Activated T-helper 1 cell treated with anti-CD3 and anti-CD28 coated beads, Interleukin-2, amount 50 U/mL, for 16 hours (primary cell): ENCODE measurements at places on chromosomes 4 and X.

- DNase-seq = no peak
Measured at GRCh38 chr4:150126864-150127203, 48.6 kb downstream of the DCLK2 start.

- no peak for DNase-seq
Measured at GRCh38 chrX:150517303-150517910, 51.0 kb upstream of the MTM1 start.

DNA sequence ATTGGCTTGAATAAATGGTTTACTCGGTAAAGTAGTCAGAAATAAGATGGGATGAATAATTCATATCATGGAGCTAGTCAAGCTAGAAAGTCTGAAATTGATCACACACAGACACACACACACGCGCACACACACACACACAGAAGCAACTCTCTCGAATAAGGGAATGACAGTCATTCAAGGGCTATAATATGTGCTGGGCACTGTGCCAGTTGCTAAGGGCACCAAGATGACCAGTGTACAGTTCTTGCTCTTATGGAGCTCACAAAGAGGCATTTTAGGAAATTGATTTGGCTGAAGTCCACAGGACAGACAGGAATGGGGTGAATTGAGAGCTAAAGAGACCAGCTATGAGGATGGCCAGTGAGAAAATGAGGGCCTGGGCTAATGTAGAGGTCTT lies 34.2 kb upstream of the SH3D19 start:
- DNase-seq = no peak

GRCh38 chr4:124499261-124499660 lies 213.3 kb downstream of the ANKRD50 start:
- DNase-seq = no peak

DNA sequence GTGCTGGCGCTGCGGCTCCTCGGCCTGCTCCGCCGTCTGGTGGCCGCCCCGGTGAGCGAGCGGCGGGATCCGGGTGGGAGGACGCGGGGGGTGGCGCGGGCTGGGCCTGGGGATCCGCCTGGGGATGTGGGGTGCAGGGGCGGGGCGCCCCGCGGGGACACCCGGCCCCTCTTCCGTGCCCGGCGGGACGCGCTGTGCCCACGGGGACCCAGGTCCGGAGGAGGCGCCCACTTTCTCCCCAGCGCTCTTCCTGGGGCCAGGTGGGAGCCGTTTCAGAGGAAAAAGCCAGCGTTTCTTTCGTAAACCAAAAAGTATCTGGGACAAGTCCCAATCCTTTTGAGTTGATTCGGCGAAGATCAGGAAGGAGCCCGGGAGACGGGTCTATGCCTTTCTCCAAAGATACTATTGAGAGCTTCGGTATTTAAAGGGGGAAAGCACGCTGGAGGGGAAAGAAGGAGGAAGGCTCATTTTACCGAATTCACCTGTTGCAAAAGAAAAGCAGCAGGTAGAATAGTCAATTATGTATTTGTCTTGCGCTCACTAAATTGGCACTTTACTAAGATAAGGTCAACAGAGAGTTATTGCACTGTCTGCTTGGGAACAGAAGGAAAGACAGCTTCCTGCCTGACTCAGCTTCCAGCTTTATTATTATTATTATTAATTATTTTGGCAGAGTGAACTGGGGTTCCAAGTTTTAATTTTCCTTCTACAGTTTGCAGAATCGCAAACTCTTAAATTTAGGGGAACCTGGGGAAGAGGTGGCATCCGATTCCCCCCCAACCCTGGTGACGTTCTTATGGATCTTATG lies 81.5 kb upstream of the CD99 start:
- no peak for DNase-seq

GRCh38 chrX:151977009-151977408 lies 2.5 kb upstream of the GABRE start:
- DNase-seq = no peak

- DNase-seq = no peak
Measured at GRCh38 chr4:47533689-47534347, 48.7 kb downstream of the ATP10D start.

GRCh38 chr4:165326831-165327210 lies 648 bp upstream of the MSMO1 start:
- no peak for DNase-seq

GRCh38 chrX:101685923-101686322 lies 26.3 kb upstream of the ARMCX2 start:
- no peak for DNase-seq

- no peak for DNase-seq
Measured at GRCh38 chr4:94447754-94448411, 3.9 kb upstream of the PDLIM5 start.

DNA sequence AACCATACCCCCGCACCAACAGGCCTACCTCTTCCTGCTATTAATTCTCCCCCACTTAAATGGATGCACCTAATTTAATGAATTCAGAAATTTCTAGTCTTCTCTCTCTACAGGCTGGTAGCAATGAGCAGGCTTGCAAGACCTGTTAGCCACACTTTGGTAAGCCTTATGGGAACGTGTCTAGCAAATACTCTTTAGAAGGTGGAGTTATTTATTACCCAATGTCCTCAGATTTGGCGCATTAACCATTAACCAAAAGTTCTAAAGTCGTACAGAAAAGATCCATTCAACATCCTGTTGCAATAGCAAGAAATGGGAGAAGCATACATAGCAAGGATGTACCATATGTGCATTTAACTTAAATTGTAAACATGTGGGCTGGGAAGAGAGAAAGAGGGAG lies 47.5 kb downstream of the SLITRK2 start:
- no peak for DNase-seq

DNA sequence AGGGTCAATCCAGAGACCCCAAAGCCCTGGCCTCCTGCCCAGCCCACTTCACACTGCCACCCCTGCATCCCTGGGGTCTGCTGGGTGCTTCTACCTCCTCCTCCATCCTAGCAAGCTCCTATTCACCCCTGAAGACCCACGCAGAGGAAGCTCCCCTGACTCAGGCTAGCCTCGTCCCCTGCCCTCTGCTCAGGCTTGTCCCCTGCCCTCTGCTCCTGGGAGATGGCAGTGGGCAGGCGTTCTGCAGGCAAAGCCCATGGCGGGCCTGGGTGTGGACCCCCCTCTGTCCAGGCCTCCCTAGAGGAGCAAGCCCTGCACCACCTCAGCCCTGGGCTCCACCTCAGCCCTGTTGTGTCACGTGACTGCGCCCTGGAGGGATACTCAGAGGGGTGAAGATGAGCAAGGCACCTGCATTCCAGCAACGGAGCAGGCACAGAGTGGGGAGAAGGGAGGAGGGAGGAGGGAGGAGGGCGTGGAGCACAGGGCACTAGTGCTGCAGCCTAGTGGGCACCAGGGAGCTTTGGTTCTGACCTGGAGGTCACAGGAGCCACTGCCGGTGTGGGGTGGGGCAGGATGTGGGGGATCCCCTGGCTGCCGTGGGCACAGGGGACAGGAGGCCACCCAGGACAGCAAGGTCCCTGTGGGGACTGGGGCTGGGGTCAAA lies 27.6 kb upstream of the FGFR3 start:
- no peak for DNase-seq

DNA sequence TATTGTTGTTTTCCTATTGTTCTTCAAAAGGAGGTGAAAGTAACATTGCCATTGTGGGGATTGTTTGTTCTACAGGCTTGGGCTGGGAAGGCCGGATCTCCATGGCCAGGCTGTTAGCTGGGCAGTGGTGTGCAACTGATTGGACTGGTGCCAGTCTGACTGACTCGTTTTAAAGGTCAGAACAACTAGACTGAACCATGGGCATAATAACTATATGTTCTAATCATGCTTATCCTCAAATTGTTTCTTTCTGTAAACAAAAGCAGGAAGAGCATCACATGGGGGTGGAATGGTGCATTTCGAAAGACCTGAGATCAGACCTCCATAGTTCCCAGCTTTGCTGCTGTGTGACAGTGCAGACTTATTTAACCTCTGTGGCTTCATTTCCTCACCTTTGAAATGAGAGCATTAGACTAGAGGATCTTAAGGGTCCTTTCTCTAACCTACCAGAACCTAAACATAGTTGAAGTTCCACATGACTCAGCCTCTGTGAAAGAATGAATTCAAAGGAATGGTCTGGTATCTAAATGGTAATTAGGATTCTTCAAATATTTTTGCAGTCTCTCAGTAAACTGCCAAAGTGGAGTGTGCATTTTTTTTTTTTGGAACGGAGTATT lies 66.7 kb upstream of the PGRMC2 start:
- no peak for DNase-seq

GRCh38 chr4:2085496-2085901 lies 26.4 kb downstream of the NAT8L start:
- DNase-seq = no peak

DNA sequence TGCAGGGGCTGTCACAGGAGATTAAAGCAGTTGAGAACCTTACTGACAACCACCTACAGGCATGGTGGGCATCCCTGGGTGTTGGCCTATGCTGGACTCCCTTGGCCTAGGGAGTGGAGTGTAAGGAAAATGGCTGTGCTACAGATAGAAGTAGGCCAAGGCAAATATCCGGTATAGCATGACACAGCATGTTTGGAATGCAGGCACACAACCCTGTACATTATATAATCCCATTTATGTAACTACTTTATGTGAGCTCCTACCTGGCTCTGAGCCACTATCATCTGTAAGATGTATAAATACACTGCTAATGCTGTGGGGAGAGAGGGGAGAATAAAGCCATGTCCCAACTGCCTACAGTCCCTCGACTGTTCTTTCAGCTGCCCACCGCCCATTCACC lies 38.7 kb upstream of the KCTD8 start:
- no peak for DNase-seq

- DNase-seq = no peak
Measured at GRCh38 chrX:122703762-122704161, 480.3 kb upstream of the GRIA3 start.

- DNase-seq = no peak
Measured at GRCh38 chr4:62015043-62015739, 815.1 kb downstream of the ADGRL3 start.

DNA sequence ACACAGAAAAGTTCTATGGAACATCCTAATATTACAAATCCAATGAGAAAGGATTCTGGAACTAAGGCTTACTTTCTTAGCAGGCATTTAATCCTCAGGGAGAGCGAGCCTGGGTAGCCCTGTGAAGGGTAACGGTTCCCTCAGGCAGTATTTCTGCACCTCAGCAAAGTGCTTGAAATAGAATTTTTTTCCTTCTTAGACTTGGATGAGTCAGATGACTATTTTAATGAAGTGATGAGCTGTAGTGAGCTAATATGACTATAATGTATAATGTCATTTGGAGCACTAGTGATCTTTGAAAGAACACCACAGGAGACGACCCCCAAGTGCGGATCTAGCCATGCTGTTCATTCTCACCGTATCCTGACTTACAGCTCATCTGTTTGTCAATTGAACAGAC lies 493.0 kb upstream of the FAM241A start:
- no peak for DNase-seq

- DNase-seq = no peak
Measured at GRCh38 chr4:79175716-79176115, 150.1 kb downstream of the NAA11 start.

GRCh38 chr4:106671716-106672115 lies 303.1 kb upstream of the GIMD1 start:
- no peak for DNase-seq

GRCh38 chr4:385934-386707 lies 48.5 kb downstream of the ZNF141 start:
- DNase-seq = no peak

DNA sequence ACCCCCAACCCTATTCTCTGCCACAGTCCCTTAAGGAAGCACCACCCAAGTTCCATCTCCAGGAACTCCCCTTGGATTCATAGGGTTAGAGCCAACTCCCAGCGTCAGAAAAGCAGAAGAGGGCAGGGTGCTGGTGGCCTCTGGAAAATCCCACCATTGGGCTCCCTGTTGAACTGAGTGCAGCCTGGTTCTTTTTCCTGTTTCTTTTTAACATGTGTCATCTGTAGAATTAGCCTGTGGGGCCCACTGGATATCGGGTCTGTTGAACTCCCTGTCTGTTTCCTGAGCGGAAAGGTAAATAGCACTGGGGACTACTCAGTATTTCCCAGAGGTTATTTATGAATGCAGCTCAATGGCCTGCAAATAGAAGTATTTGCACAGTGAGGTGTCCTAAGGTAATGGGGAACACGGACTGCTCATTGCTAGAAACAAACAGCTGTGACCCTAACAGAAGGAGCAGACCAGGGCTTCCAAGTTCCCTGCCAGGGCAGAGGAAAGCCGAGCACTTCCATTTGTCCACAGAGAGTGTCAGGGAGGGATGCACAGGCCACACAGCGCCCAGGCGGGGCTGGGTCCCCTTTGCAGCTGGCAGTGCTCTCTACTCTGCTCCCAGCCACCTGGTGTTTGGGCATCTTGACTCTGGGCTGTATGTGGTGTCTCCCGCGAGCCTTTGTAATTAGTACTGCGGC lies 102.6 kb downstream of the FHDC1 start:
- no peak for DNase-seq

DNA sequence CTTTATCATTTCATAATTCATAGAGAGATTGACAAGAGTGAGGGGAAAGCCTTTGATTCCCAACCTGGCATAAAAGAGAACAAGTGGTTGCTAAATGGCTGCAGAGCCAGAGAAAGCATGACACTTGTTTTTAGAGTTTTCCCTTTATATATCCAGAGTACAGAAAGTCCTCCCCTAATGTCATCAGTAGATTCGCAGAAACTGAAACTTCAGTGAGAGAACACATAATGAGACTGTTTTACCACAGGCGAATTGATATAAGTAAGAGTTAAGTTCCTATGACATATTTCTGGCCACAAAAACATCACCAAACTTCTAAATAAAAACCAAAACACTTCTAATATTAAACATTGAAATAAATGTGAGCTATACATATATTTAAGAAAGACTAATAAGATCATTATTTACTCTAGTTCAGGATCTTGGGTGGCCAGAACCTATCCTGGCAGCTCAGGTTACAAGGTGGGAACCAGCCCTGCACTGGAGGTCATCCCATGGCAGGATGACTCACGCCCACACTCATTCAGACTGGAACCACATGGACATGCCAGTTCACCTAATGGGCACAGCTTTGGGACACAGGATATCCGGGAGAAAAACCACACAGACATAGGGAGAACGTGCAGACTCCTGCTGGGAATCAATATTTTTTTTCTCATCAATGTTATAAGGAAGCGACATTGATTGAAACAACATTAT lies 35.5 kb downstream of the NWD2 start:
- no peak for DNase-seq

DNA sequence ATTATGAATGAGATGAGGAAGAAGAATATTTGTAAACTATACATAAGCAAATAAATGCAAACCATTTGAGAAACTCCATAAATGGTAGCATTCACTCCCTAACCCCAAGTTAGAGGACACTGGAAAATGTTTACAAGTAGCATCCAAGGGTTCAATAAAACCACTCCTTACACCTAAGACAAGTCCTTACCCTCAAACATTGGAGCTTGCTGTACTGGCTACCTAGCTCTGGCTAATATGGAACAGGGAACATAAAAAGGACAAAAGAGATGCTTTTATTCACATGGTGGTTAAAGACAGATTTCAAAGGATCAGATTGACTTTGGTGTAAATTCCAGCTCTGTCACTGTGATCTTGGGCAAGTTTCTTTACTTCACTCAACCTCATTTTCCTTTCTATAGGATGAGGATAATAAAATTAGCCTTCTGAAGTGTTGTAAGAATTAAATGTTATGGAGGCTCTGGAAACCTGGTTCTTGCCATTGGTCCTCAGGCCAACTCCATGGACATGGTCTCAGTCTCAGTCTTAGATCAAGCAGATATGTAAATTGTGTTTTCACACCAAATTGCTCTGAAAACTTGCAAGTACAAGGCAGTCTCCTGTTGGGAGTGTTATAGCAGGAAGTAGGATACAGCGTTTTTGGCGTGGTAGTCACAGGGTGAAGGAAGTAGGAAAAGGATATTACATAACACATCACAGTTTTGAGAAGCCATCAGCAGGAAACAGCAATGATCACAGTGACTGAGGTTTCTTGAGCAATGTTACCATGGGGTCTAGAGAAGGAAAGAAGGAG lies 3.3 kb downstream of the CXCL1 start:
- no peak for DNase-seq
